ENCODE measurements at places on chromosomes 3 and 15. TPM values are rescaled to one million over a fixed set of nuclear protein-coding genes. Genes with fewer than 3 reads are reported as not detected.

The DPH6 gene
- 14.6 TPM for polyA plus RNA-seq

The GOLGA6L6 gene
- not detected for polyA plus RNA-seq

The SLC12A1 gene
- polyA plus RNA-seq = 0.15 TPM

The ANKRD63 gene
- polyA plus RNA-seq = 0.32 TPM

The HMCES gene
- polyA plus RNA-seq = 21.8 TPM

The NEK10 gene
- 4.6 TPM for polyA plus RNA-seq

The PEX11A gene
- polyA plus RNA-seq = 4.5 TPM

The LRRIQ4 gene
- 0.13 TPM for polyA plus RNA-seq

The ZNF860 gene
- 0.47 TPM for polyA plus RNA-seq

The CPEB1 gene
- polyA plus RNA-seq = 0.87 TPM

The PDZRN3 gene
- 69.6 TPM for polyA plus RNA-seq

The IMPG2 gene
- 1.8 TPM for polyA plus RNA-seq

The CHRNA7 gene
- polyA plus RNA-seq = 2.5 TPM

The CCDC39 gene
- polyA plus RNA-seq = 2.7 TPM

The PLSCR2 gene
- not detected for polyA plus RNA-seq

The CLDN11 gene
- polyA plus RNA-seq = 1.7 TPM

The RLBP1 gene
- polyA plus RNA-seq = 0.28 TPM

The DHFR2 gene
- polyA plus RNA-seq = 3.4 TPM

The ZNF774 gene
- 2.9 TPM for polyA plus RNA-seq

The MELTF gene
- polyA plus RNA-seq = 5.7 TPM

The MCF2L2 gene
- 0.25 TPM for polyA plus RNA-seq

The MYL3 gene
- 312 TPM for polyA plus RNA-seq

The LDHAL6B gene
- polyA plus RNA-seq = 0.14 TPM

The TMEM43 gene
- polyA plus RNA-seq = 47.7 TPM

The CCRL2 gene
- 0.38 TPM for polyA plus RNA-seq

The HTR3E gene
- polyA plus RNA-seq = not detected

Measured in forelimb muscle (tissue), 1 donor.